T-helper 17 cell (primary cell): ENCODE measurements at places on chromosomes 3 and 15.

DNA sequence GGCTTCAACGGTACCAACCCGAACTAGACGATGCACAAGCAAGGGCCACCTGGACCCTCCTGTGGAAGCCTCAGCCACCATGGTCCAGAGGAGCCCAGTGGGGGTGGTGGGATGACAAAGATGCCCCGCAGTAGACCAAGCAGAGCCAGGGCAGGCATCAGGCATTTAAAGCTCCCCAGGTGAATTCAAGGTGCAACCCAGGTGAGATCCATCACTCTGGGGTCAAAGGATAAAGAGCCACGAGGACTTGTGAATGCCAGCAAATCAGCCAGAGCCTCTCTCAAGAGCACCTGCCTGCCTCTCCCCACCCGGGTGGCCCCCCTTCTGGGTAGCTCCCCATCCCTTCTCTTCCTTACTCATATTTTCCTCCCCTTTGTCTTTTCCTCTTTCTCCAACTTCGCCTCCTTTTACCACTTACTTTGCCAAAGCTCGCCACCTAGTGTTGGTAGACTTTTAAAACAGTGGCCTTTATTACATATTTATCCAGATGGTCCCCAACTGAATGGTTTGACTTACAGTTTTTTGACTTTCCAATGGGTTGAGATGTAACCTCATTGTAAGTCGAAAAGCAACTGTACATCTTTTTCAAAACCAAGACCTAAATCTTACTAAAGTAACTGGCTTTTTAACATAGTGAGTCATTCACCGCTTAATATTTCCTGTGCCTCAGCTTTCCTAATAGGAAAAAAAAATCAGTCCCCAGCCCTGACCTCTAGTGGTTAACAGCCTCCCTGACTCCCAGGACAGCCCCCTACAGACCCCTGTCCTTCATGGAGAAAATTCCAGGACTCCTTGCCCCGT, 18.8 kb downstream of the PLA2G4F start:
- peak; percentile 3 for DNase-seq

GRCh38 chr3:6254490-6254889, 606.4 kb upstream of the GRM7 start:
- DNase-seq = no peak

DNA sequence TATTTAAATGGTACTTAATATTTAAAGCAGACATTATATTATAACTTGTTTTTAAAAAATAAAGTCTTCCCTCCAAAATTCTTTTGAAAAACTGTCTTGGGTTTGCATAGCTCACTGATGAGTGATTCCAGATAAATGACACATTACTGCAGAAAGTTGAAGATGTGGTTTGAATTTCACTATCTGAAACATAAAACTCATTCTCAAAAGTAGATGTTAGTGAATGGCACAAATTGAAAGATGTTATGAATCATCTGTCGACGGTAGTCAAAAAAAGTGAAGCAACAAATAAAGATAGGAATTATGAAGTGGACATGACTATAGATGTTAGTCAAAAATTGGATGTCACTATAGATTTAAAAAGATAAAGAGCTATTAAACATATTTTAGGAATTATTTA, 280.5 kb downstream of the GAP43 start:
- DNase-seq = no peak

GRCh38 chr3:82157952-82158351, 396.5 kb upstream of the GBE1 start:
- DNase-seq = no peak

DNA sequence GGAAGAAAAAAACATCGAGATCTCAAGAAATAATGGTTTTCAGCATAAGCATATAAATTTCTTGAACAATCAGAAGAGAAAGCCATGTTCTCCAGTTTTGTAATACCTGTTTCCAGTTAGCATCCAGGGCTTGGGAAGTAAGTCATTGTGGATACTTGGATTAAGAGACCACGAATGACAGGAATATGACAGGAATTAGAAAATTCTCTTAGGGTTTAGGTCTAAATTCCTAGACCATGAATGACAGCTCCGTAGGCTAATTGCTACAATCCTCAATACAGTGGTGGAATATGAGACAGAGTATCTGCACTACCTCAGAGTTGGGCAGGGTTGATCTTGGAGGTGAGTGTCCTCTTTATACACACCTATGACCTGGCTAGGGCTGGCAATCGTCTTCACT, 517.5 kb downstream of the NTRK3 start:
- no peak for DNase-seq

DNA sequence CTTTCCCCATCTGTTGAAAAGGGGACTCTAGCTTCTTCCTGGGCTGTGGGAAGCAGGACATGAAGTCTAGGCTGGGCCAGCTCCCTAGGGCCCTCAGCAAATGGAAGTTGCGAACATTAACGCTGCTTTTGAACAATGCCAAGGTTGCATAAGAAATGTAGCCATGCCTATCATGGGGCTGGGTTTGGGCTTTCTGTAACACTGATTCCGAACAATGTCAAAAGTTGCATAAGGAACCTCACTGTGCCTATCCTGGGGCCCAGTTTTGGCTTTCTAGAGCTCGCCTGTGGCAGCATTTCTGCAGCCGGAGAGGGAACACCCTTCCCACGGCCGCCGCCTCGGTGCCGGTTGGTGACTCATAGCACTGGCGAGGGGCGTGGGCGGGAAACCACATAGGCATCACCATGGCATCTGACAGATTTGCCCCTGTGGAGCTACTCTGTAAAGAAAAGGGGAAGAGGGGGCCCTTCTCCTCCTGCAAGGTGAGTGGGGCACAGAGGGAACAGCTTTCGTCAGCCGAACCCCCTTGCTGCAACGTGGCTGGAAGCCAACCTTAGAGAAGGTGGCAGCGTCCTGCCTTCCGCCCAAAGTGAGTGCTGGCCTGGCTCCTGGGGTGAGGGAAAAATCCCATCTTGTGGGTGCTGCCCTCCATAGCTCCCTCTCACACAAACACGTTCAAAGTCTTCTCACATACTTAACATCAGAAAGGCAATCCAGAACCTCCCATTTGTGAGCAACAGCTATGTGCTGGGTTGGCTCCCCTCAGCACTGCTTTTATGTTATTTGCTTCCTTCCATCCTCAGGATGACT, 46.6 kb upstream of the ATP2B2 start:
- DNase-seq = peak; percentile 16

GRCh38 chr3:36944641-36945270, at the start of gene TRANK1:
Gene TRANK1 (minus strand): TSS chr3:36945054. CDS start chr3:36944809, 245 bp downstream.
- peak; percentile 62 for DNase-seq

DNA sequence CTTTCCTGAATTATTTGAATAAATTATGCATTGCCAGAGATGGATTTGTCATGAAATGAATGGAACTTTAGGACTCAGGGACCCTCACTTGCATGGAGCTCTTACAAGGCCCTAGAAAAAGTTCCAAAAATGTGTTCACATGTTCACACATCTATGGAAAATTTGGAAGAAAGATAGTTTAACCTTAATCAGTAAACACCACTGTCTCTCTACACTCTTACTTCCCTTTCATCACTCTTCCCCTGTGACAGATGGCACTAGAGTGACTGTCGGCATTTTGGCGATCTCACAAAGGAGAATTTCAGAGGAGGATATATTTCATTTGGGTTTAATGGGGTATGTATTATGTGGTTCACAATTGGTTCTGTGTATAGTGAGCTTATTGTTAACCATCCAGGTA, 600.8 kb downstream of the IGSF11 start:
- no peak for DNase-seq

- no peak for DNase-seq
Measured at GRCh38 chr3:175212896-175213295, 353.8 kb downstream of the NAALADL2 start.

GRCh38 chr3:143333367-143333766, 213.8 kb downstream of the CHST2 start:
- DNase-seq = no peak

DNA sequence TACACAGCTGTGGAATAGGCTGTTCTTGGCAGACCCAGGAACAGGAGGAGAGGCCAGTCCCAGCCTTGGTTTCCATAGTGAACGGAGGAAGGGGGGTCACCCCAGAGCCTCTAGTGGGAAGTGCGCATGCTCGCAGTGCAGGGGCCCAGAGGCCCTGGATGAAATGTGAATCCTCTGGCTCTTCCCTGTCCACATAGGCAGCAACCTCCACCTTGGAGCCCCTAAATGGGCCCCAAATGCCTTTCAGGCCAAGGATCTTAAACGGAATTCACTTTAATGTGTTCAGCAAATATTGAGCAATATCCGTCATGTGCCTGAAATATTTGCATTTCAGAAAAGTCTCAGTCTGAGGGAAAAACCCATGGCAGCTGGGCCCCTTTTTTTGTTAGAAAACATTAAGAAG, 3.3 kb upstream of the NDN start:
- no peak for DNase-seq

- DNase-seq = no peak
Measured at GRCh38 chr15:56985856-56986255, 67.4 kb downstream of the TCF12 start.

GRCh38 chr3:48215466-48215865, 7.8 kb upstream of the CAMP start:
- no peak for DNase-seq

DNA sequence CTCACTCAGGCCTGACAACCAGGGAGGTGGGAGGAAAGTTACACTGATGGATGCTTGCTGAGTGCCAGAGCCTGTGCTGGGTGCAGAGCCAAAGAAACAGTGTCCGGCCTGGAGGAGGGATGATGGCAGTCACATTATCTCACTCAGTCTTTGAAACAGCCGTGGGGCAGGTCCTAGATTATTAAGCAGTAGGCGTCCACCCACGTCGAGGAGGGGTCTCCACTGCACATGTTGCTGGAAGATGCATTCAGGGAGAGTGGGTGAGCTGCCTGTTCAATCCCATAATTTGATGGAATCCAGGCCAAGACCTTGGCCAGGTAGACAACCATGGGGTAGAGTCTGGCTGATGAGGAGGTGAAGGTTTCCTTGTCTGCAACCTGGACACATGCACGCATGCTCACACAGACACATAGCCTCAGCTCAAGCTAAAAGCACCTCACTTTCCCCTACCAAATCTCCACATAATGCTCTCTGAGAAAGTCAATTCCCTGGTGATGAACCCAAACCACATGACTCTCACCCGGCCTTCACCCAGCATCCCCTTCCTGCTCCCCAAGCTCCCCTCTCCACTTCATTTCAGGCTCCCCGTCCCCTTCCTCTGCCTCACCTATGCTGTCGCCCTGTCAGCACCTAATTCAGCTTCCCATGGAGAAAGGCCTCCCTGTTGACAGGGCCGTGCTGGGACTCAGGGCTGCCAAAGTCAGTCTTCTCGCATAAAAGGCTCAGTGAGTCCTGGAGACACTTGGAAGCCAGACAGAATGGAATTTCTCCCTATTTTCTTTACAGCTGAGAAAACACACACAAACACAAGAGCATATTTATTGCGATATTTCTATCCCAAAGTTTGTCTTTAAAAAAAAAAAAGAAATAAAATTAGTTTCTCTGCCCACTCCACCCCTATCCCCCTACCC, 29.8 kb downstream of the ACAN start:
- no peak for DNase-seq
